ENCODE measurements at places on chromosomes 12 and 14.

DNA sequence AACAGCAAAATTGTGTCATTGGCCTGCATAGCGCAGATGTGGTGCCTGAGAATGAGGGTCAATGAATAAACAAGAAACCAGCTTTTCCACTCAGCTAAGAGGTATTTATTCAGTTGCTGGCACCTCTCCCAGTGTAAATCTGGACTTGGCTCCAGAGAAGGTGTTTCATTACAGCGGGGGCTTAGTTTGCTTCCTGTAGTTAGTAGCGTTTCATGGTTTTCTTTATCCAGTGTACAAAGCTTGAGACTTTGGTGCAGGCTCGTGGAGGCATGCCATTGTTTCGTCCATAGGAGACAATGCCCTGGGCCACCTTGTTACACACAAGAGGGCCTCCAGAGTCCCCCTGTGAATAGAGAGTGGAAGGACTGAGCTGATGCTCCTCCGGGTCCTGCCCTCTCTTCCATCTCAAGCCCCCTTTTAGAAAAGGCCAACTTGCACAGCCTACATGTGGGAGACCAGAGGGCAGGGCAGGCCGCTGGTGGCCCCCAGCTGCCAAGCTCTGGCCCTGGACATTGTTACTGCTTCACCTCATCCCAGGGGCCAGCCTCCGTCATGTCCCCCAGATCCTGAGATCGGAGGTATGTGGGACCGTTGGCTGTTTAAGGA, 3.0 kb downstream of the GZMB start:
- no peak for DNase-seq

DNA sequence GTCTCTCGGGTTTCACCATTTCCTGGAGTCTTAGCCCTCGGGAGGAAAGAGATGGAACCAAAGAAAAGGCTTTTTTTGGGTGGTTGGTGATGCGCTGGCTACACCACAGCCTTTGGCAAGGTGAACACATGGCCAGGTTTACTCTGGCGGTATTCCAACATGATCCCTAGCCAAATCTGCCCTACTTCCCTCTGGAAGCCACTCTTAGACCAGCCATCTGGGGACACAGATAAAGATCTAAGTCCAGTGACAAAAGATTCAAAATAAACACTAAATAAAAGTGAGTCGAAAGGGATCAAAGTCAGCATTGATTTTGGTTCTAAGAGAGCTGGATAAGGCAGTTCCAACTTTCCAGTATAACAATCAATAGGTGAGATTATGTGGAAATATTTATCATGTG, 694.5 kb downstream of the VRK1 start:
- peak; percentile 50 for DNase-seq

DNA sequence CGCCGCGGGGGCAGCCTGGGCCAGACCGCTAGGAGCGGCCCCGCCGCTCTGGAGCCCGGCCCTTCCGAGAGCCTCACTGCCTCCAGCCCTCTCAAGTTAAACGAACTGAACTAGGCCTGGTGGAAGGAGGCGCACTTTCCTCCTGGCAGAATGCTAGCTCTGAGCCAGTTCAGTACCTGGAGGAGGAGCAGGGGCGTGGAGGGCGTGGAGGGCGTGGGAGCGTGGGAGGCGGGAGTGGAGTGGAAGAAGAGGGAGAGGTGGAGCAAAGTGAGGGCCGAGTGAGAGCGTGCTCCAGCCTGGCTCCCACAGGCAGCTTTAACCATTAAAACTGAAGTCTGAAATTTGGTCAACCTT, 5.3 kb downstream of the LTB4R start:
- DNase-seq, result no peak

- DNase-seq, result no peak
Measured at GRCh38 chr12:27548301-27549199, 24.5 kb downstream of the PPFIBP1 start.

DNA sequence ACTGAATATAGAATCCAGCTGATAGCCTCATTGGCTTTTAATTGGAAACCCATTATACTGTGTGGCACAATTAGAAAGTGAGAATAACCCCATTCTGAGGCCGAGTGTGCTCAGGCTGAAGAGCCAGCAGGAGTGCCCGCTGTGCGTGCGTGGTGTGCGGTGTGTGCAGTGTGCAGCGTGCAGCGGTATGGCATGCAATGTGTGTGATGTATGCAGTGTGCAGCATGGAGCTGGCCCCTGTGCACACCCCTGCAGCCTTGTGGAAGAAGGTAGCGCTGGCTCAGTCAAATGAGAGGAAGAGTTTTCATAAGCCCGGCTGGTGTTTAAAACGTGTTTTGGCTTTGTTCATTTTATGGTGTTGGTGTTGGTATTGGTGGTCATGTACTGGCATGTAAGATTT, 22.9 kb downstream of the CKB start:
- DNase-seq, result no peak

GRCh38 chr12:113055594-113056380, 743 bp upstream of the DTX1 start:
- DNase-seq, result no peak

GRCh38 chr12:52228366-52228765, 4.7 kb upstream of the KRT7 start:
- no peak for DNase-seq

DNA sequence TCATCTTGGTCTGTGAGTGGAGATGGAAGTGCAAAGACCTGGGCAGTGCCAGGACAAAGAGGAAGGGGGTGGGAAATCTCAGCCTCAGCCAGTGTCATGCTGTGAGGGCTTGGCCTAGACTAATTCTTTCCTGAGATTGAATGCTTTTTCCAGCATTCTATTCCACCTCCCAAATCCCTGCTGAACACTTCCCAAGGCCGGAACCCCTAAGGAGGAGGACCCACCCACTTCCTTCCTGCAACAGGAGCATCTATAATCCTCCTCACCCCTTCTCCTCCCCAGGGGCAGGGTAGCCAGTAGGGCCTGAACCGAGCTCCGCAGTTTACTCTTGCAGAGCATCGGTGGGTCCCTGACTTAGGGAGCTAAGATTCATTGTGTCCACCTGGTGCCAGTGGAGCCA, 3.2 kb downstream of the PLEKHD1 start:
- DNase-seq, result no peak

DNA sequence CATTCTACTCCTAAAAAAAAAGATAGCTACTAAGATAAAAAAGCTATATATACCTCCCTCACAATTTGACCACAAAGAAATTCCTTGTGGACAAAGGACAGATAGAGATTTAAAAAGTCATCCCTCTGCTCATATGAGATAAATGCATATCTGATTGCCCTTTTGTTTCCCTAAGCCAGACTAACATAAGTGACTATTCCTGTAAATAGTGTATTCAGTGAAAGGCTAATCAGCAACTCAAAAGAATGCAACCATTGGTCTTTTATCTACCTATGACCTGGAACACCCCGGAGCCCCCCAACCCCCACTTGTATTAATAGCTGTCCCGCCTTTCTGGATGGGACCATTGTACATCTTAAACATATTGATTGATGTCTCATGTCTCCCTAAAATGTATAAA, 6.3 kb upstream of the TMPO start:
- no peak for DNase-seq

- DNase-seq, result no peak
Measured at GRCh38 chr12:53299101-53299453, 418 bp upstream of the MYG1 start.

DNA sequence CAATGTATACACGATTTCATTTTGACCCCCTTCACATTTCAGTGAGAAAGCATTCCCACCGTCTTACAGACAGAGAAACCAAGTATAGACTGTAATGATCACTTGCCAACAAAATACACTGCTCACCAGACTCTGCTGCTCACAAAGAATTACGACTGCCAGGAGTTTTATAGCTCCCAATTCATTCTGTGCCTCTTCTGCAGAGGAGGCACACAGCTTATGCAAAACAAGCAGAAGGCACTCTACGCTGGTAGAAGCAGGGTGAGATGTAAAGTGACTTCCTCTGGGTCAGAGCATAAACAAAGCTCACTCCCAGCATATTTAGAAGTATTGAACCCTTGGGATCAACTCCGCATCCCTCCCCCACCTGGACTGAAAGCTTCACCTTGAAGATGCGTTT, 14.6 kb downstream of the SPTB start:
- no peak for DNase-seq

DNA sequence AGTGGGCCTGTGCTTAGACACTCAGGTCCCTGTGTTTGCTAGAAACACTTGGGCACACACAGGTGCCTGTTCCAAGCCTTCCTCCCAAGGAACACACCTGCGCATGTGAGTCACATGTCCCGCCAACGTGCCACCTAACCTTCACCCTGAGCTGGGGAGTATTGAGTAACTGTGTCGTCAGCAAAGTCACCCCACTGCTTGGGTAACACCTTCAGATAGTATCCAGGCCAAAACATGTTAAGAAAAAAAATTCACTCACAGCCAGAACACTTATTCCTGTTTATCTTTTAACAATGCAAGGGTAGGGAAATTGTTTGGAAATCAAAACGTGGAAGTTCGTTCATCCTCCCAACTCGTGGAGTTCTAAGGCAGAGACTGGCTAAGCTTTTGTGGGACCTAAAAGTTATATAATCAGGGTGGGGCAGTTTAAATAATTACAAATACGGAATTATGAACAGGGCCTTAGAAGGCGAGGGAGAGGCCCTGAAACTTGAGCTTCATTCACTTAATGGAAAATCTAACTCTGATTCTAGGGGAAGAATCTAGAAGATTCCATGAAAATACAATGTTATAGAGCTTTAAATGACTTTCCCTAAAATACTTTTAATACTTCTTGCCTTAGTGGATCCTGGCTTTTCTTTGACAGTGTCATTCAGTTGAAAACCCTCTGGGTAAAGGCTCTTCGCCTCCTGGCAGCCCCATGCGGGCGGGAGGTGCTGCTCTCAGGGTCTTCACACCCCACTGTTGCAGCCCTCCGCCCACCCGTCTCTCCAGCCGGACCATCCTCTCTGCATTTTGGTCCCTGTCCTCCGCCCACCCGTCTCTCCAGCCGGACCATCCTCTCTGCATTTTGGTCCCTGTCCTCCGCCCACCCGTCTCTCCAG, 30.3 kb upstream of the ADIPOR2 start:
- DNase-seq, result no peak

GRCh38 chr12:27426743-27427487, 19.6 kb upstream of the SMCO2 start:
- DNase-seq, result no peak

DNA sequence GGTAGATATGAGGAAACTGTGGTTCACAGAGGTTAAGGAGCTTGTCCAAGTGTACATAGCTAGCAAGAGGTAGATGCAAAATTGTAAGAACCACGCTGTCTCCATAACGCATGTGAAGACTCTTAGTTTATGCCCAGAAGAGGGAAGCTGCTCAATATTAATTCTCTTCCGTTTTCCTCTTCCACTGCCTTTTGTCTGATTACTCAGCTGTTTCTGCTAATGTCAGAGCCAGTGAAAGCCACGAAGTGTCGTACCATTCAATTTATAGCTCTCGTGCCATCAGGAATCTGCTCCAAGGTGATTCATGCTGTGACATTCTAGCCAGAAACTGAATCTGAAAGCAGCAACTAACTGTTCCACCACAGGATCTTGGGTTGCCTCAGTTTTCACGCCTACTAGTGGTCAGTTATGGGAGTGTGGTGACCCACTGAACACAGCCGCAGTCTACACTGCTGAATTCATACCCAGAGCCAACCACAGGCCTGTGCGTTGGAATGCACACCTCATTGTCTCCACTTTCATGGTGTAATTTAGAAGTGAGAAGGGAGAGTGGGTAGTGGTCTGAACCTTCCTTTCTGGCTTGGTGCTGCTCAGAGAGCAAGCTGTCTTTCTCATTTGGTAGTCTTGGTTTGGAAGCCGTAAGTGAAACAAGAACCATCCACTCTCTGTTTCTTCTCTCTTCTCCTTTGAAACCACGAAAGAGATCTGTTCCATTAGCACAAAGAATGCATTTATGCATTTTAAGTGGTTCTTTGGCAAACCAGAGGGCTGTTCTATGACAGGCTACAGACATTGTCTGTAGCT, 74.2 kb upstream of the NAP1L1 start:
- peak; percentile 49 for DNase-seq

GRCh38 chr12:95789126-95790032, 1.2 kb downstream of the NTN4 start:
- peak; percentile 40 for DNase-seq

DNA sequence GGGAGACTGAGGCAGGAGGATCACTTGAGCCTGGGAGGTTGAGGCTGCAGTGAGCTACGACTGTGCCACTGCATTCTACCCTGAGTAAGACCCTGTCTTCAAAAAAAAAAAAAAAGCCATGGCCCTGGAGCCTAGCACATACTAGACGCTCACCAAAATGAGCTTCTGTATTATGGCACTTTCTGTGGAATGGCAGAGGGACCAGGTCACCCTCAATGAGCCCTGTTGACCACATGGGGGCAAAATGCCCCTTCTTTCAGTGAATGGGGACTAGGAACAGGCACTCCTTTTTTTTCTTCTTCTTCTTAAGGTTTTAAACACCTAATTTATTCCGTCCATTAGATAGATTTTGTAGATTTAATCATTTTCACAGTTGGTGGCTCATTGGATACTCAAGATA, 50.5 kb downstream of the FAM222A start:
- DNase-seq, result peak; percentile 30

GRCh38 chr14:77219591-77219990, 38.0 kb downstream of the TMEM63C start:
- DNase-seq, result no peak

DNA sequence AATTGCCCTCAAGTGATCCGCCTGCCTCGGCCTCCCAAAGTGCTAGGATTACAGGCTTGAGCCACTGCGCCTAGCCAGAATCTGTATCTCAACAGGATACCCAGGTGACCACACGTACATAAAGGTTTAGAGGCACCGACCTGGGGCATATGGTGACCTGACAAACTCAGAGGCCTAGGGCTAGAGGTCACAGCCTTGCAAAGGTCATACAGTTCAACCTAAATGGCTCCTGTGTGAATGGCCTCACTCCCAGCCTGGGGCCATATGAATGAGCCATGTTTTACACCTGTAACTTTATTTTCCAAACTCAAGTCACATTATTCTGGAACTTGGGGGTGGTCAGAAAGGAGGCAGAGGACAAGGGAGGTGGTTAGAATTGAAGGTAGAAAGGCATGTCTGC, 10.0 kb downstream of the STXBP6 start:
- no peak for DNase-seq

DNA sequence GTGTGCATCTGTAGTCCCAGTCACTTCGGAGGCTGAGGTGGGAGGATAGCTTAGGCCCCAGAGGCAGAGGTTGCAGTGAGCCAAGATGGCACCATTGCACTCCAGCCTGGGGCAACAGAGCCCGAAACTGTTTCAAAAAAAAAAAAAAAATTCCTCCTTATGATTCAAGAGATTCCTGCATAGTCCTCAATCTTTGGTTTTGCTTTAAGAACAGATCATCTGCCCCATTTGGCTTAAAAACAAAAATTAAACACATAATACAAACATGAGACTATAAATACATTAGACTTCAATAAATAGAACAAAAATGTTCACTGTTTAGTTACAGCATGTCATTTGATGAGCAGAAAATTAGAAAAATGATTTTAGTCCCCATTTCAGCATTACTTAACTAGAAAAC, 131.2 kb downstream of the PAWR start:
- DNase-seq, result no peak

GRCh38 chr12:1583421-1584078, 10.8 kb downstream of the FBXL14 start:
- peak; percentile 93 for DNase-seq

GRCh38 chr12:33560653-33561208, 121.1 kb upstream of the SYT10 start:
- no peak for DNase-seq

GRCh38 chr12:50070314-50071060, 13.1 kb downstream of the ASIC1 start:
- peak; percentile 89 for DNase-seq
